MCF 10A (cell line): ENCODE measurements at places on chromosomes 4 and X. TPM values are rescaled to one million over a fixed set of nuclear protein-coding genes. Genes with fewer than 3 reads are reported as not detected.
A peak's percentile ranks its signal among the peaks of the same experiment; 100 is the strongest.

- no peak for DNase-seq
Measured at GRCh38 chrX:17537723-17538243, 162.8 kb downstream of the NHS start.

GRCh38 chr4:113209153-113209552 lies 159.7 kb downstream of the ANK2 start:
- no peak for DNase-seq

Gene SYP
- 0.75 and 0.79 TPM in 2 replicates for total RNA-seq

Gene AWAT1
- not detected in 2 replicates for total RNA-seq

DNA sequence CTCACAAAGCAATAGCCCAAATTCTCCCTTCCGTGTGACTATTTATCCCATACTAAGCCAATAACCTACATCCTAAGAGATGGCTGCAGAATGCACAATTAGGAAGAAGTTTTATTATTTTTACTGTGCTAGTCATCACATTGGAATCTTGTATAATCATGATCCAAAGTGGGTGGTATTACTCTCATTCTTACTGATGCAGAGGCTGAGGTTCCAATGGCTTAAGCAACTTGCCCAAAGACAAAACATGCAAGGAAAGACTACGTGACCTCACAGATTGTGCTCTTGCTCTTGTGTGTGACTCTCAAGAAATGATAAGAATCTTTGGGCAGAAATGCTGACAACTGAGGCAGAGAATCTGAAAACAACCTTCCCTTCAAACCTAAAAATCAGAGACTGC lies 212.2 kb downstream of the LDB2 start:
- peak; percentile 35 for DNase-seq

DNA sequence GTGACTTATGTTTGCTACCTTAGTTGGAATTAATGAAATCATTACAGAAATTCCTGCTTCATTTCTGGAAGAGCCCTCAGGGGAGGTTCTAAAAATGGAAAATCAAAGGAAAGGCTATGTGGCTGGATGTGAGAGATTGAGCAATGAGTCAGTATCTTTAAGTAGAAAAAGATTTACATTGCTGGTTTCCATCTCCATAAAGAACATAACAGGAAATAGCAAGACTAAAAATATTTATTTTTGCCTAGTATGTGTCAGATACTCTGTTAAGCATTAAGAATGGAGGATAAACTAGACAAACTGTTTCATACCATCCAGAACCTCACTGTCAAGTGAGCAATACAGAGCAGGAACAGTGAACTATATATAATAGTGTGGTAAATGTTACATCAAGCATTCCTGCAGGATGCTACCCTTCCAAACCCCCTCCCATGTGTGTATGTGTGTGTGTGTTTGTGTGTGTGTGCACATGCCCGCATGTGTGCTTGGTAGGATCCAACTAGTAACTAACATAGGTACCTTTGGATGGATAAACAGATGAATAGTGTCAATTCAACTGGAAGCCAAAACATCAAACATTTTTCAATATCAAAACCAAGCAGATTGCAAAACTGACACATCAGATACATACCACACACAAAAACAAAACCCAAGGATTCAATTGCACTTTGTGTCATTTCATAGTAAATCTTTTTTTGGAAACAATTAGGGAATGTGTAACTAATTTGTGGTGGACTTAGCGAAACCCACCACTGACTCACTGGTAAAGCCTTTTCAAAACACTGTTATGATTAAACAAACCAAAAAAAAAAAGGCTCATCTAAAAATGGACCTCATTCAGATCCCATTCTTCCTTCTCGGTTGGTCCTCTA lies 223.4 kb downstream of the SHROOM3 start:
- DNase-seq = peak; percentile 47

DNA sequence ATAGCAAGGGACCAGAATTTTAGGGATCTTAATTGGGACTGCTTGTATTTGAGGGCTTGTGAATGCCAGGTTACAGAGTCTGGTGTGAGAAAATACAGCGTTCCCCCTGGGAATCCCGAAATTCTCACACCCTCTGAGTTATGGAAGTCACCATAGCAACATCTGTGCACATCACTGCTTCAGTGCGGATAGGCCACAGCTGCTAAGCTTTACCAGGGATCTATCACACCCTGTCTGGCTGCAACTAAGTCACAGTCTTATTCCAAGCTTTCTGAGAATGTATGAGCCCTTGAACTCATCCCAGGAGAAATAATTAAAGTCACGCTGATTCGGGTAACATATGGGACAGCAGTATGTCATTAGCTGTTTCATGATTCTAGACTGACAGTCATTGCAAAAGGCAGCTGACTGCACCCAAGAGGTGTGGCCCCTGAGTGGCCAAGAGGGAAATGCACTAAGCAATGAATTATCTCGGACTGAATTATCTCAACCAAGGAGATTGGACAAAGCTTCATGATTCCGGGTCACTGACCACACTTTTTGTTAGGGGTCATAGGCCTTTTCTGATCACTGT lies 46.7 kb upstream of the BTC start:
- no peak for DNase-seq

DNA sequence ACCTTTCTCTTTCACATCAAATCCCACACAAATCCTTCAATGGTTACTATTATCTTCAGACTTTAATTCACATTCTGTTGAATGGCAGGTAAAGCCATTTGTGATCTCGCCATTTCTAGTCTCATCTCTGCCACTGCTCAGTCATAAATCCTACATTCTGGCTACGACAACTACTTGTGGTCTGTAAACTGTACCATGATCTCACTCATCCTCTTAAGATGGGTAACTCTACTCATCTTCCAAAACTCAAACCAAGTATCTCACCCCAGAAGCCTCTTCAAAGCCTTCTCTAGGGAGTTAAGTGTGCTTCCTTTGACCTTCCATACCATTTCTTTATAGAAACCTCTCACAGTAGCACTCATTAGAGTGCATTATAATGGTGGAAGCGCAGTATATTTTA lies 101.8 kb downstream of the NEK1 start:
- no peak for DNase-seq

GRCh38 chr4:101858641-101859040 lies 68.1 kb downstream of the BANK1 start:
- no peak for DNase-seq

Gene XK
- total RNA-seq = 0.37 and 0.63 TPM in 2 replicates
